HT1080 (cell line): ENCODE measurements at places on chromosomes 7 and 10. TPM values are rescaled to one million over a fixed set of nuclear protein-coding genes. Genes with fewer than 3 reads are reported as not detected.
A peak's percentile ranks its signal among the peaks of the same experiment; 100 is the strongest.

DNA sequence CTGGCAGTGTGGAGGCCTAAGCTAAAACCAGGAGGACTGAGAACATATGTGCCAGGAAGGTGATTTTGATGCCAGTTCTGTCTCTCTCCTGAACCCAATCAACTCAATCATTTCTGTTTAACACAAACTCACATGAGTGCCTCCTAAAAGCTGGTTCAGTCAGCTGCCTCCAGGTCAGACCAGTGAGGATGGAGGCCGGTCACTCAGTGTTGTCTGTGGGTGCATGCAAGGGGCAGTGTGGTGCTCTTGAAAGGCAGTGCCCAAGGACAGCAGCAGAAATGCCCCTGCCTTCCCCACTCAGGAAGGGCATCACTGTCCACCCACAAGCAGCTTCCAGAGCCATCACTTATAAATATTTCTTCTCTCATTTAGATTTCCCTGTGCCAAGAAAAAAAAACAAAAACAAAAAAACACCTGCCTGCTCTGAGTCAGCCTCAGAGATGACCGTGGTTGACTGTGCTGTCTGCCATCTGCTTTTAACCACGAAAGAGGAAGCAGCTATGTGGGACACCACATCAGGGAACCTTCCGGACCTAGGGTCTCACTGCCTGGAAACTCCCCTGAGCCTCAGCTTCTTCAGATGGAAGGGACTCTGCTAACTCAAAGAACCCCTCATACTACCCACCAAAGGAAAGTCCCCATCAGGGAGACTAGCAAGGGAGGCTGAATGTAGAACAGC lies 39.1 kb downstream of the VOPP1 start:
- DNase-seq = peak; percentile 72

DNA sequence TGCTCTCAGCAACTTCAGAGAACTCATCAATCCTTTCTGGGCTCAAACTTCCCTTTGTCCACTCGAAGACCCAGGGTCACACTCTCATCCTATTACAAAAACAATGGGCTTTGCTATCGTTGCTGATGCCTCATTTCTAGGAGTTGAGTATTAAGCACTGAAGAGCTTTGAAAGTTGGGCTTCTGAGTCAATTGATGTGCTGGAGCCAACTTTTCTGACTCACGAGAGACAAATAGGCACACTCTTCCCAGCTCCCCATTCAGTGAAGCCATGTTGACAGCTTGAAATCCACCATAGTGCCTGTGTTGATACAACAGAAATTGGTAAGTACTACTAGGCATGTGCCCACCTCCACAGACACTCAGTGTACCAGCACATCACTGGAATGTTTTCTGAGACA lies 97.5 kb upstream of the PRSS58 start:
- peak; percentile 74 for DNase-seq

DNA sequence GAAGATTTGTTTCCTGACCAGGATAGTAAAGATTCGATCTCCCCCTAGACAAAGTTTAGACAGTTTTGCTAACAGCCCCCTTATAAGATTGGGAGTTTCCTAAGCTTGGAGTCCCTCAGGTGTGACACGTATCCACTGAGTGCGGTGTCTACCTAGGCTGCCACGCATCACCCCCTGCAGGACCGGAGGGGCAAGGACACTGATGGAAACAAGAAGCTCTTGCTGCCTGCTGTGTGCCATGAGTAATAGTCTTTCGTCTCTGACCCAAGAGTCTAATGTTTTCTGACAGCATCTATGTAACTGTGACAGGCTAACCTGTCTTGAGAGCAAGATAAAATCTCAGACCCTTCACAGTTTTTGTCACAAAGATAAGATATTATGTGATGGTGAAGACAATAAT lies 173.5 kb downstream of the SEMA3E start:
- peak; percentile 10 for DNase-seq

DNA sequence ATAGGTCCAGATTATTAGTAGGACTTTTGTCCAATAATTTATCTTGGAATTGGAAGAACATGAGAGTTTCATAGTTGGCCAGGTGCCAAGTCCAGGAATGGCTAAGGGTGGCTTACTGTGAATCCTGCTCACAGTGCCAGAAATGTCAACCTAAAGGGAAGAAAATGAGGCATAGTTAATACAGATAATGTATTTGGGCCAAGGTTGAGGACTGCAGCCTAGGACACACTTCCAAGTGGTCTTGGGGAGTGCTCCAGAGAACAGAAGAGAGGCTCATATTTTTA lies 78.2 kb downstream of the MAPK8 start:
- DNase-seq = no peak

DNA sequence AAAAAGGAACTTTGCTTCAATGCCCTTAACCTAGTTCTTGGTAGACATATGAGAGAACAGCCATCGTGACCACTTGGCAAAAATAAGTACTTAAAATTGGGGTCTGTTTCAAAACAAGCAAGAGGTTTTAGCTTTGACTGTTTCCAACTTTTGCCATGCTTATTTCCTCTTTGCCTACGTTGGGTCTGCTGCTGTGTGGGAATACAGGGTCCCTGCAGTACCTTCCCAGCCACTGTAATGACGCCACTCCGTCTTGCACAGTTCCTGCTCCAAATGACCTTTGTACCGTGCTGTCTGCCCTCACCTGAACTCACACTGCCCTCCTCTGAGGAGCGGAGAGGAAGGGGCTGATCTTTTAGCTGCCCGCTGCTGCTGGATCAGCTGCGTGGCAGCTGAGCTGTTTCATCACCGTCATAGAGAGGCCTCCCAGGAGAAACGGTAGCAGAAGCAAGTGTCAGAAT lies 133.1 kb downstream of the MAPK8 start:
- DNase-seq = no peak

GRCh38 chr7:96836456-96836855 lies 126.8 kb upstream of the SEM1 start:
- no peak for DNase-seq

- DNase-seq = peak; percentile 53
Measured at GRCh38 chr10:72315611-72316385, 38.9 kb downstream of the DNAJB12 start.

DNA sequence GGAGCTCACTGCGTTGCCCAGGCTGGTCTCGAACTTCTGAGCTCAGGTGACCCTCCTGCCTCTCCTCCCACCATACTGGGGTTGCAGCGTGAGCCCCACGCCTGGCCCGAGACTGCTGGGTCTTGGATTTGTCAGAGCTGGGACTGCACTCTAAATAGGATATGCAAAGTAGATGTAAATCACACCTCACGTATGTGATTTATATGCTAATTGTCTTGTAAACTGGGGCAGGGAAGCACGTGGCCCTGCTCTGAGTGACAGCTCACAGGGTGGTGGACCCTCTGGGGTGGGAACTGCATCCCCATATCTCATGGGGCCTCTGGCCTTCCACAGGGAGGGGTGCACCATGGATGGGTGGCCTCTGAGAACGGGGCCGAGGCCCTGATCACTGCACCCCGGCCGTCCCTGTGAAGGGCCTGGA lies 34.1 kb downstream of the GET4 start:
- DNase-seq = no peak

GRCh38 chr10:36888925-36889573 lies 236.3 kb upstream of the ANKRD30A start:
- peak; percentile 25 for DNase-seq

DNA sequence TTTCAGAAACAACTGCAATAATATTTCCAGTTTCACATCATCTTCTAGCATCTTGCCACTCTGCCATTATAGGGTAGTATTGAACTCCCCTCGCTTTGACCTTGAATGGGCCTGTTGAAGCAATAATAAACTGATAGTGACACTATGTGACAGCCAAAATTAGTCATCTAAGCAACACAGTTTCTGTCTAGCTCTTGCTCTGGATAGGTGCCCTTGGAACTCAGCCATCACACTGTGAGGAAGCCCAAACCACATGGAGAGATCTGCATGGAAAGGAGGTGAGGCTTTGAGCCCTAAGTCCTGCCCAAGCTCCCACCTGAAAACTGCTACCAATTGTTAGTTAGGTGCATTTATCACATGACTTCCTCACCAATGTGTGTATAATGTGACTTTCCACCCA lies 18.1 kb upstream of the KCND2 start:
- DNase-seq = no peak

DNA sequence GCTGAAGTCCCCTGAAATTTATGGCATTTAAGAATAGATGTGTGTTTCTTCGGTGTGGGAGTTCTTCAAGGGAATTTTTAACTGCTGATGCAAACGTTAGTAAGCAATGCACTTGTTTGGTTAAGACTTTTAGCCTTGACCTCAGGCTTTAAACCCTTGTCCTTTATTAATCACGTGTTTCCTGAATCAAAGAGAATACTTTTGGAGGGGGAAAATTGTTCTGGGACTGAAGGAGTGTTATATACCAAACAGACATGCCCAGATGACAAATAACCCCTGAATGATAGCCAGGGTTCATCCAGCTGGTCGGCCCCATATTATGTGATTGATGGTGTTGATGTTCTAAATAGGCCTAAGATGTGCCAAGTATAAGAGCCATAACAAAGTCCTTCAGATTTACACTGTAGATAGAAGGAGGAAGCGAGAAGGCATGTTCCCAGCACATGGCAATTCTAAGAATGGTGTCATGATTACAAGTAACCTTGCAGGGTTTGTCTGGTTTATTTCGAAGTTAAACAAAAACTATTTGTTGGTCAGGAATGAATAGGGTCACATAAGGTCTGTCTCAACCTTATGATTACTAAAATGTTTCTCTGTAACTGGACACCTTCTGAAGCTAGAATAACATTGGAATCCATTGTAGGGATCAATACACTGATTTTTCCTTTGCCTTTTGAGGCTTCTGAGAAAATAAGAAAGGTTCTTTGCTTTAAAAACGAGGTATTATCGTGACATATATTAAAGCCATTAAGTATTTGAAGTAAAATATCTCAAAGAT lies 124.2 kb upstream of the SEM1 start:
- DNase-seq = peak; percentile 29

GRCh38 chr10:50992972-50993766 lies 81.1 kb upstream of the PRKG1 start:
- no peak for DNase-seq

GRCh38 chr10:106311590-106311989 lies 852.9 kb downstream of the SORCS1 start:
- no peak for DNase-seq

DNA sequence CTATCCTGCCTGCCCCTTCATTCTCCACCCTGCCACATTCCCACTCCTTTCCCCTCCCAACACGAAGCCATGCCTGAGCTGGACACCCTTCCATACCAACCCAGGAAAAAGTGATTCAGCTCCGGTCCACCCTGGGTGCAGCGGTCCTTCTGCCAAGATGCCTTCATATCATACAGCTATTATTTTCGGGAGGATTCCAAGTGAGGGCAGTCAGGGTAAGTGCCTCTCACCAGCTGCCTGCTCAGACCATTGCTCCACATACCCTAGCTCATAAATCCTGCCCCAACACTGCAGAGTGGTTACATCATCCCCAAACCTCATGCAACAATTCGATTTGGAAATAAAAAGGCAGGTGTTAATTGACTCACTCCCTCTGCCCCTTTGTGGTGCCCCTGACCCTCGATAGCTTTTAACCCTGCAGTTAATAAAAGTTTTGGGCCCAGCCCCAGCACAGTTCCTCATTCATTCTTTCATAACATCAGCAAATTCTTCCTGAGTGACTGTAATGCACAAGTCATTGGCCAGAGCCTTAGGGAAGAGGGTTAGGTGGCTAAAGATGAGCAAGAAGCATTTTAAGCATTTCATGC lies 42.6 kb downstream of the ZNF503 start:
- peak; percentile 68 for DNase-seq

GRCh38 chr7:156768698-156769472 lies 124.1 kb downstream of the LMBR1 start:
- peak; percentile 21 for DNase-seq

DNA sequence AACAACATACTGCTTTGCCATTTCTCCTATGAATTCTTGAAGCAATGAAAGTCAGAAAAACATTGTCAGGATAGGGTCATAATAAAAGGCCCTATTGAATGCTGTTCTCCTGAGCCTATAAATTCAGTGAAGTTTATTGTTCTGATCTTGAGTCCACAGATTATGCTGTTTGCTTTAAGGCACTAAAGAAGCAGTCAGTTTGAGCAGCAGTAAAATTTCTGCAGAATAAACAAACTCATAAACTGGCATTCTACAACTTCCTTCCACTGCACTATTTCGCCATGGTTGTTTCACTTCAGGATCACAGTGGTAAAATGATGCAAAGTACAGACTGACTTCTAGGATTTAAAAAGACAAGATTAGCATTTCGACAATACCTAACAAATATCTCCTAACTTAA lies 503.2 kb downstream of the SH2D4B start:
- no peak for DNase-seq

- DNase-seq = no peak
Measured at GRCh38 chr10:15879663-15880062, 19.4 kb upstream of the MINDY3 start.

DNA sequence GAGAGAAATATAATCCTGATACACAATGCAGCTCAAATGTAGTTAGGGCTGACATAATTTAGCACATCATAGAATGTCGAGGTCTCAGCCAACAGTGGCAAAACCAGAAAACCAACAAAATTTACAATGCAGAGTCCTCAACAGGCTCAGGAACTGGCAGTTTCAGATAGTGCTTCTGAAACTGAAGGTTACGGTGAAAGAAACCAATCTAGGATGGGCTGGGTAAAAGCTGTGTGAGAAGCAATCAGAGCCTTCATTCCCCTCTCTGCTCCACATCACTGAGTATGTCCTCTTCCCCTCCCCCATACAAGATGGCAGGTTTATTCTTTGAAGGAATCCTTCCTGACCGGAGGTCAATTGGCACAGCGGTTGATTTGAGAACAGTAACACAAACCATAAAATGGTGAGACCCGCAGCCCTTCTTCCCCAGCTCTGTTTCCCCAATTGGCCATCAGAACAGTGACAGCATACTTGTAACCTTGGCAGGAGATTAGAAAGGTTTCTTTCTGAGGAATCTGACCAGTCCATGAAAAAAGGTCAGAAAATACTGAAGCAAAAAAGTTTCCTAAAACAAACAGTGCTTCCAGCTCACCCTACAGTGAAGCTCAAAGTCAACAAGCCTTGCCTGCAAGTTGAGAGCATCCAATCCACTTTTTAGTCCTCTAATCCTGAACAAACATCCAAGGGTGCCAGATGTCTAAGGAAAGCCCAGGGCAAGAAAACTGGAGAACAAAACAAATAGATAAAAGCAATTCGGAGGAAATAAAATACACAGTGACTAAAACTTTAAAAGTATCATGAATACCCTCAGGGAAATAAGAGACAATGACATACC lies 53.9 kb upstream of the IL6 start:
- DNase-seq = no peak

DNA sequence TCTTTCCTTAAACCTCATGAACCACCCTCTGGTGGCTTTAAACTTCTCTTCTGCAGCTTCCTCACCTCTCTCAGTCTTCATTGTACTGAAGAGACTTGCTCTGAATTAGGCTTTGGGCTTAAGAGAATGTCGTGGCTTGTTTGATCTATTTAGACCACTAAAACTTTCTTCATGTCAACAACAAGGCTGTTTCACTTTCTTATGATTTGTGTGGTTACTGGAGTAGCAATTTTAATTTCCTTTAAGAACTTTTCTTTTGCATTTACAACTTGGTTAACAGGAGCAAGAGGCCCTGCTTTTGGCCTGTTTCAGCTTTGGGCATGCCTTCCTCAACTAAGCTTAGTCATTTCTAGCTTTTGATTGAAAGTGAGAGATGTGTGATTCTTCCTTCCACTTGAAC lies 38.1 kb upstream of the CDHR3 start:
- DNase-seq = no peak

GRCh38 chr10:35568483-35569015 lies 36.6 kb upstream of the GJD4 start:
- no peak for DNase-seq

- DNase-seq = no peak
Measured at GRCh38 chr7:30369879-30370278, 85.5 kb downstream of the ZNRF2 start.

- no peak for DNase-seq
Measured at GRCh38 chr10:77661674-77662073, 24.1 kb upstream of the KCNMA1 start.

GRCh38 chr7:128260069-128260795 lies 19.2 kb downstream of the LEP start:
- no peak for DNase-seq

SPAM1 gene
- not detected in 2 replicates for total RNA-seq

OR2F1 gene
- total RNA-seq = not detected in 2 replicates
